ENCODE measurements at places on chromosomes 5 and 9.

- no peak for DNase-seq
These were observed 39.9 kb upstream of the IL17B start for GRCh38 chr5:149418910-149419531.

GRCh38 chr9:87713988-87714330 lies 12.0 kb upstream of the CTSL start:
- DNase-seq = no peak

DNA sequence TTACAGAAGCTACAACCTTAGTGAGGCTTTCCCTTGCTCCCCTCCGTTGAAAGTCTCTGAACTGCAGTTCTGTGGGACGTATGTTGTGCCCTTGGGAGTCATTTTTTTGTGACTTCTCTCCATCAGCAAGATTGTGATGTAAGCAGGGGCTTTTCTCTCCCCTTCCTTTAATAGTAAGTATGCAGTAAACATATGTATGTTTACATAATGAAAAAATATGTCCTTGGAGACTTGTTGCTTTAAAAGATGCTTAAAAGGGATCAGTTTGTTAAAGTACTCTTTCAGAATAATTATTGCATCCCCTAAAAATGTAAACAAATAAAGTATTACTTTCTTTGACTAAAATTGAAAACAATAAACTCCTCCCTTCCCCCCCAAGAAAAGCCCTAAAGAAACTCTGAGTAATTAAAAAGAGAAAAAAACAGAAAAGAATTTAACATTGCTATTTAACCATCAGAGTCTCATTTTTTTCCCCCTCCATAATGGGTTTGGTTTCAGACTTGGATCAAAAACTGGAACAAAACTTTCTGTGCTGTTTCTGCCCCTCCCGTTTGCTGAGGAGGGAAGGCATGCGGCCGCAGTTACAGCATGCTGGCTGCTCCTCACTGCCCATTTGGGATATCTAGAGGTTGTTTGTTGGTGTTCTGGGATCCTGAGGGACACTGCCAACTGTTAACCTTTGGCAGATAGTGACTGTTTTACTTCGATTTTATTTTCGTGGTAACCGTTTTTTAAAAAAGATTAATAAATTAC lies 40.2 kb downstream of the TRIO start:
- DNase-seq = no peak

GRCh38 chr5:143652108-143652700 lies 159.8 kb upstream of the HMHB1 start:
- no peak for DNase-seq

DNA sequence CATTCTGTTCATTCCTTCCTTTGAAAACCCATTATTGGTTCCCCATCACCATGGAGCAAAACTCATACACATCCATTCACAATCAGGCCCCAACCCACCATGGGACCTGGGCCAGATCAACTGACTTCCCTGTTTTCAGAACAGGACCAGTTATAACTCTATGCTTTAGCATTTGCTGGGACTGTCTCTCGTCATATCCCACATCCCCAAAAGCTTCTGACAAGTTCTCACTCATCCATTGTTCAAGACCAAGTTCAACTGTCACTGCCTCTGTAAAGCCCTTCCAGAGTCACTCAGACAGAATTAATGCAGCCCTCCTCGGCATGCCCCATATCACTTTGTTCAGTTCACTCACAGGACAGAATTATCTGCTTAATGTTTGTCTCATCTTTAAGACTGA lies 4.0 kb downstream of the FAM169A start:
- no peak for DNase-seq

DNA sequence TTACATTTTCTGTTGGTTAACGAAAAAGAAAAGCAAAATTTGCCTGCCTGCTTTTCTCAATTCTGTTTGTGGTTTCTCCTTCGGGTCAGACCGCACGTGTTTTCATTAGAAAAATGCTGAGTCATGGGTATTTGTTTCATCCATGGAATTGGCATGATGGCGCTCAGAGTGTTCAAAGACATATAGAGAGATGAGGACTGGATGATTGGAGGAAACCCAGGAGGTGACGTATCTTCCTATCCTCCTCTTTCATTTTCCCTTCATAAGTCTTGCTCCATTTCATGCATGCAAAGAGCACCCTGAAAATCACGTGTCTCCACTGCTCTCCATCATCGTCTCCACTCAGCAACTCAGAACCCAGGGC lies 353.8 kb upstream of the WWC1 start:
- DNase-seq = no peak

DNA sequence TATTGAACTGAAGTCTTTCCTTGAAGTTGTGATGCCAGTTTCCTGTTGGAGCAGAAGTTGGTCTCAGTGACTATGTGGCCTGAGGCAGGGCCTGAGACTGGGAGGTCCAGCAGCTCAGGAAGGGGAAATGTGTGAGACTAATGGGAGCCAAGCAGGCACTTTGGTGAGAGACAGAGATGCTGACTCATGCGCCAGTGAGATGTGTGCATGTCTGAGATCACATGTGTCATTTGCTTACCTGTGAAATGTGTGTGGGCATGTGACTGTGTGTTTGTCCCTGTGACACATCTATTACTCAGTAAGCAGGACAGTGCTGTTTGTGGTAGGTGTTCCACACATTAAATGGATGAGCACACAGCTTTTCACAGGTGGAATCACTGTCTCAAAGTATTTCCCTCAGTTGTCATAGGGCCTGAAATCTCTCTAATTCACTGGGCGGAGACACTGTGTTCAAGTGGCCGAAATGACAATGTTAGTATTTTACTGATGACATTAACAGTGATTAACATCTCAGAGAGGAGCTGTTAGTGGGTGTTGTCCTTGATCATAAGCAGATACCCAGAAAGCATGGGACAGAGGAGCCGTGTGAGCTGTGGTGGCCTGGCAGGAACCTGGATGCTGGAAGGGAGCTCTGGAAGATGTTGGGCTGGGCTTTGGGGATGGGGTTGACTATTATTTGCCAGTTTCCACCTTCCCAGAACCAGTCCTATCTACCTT lies 7.4 kb downstream of the NPR2 start:
- peak; percentile 37 for DNase-seq

DNA sequence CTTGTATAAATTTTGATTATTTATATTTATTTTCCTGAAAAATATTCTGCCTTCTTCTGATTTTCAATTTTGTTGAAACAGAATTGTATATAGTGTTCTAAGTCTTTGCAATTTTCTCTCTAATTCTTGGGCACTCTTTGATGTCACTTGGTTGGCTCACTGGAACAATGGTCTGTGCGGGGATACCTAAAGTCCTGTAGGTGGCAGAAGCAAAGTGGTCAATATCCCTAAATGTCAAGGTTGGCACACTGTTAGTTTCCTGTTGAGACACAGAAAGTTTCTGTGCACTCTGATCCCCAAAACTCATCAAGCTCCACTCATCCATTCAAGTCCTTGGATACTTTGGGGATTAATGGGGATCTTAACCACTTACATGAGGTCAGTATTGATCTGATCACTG lies 480.8 kb upstream of the CCNG1 start:
- DNase-seq = no peak

GRCh38 chr9:87359264-87359663 lies 138.4 kb upstream of the DAPK1 start:
- no peak for DNase-seq

DNA sequence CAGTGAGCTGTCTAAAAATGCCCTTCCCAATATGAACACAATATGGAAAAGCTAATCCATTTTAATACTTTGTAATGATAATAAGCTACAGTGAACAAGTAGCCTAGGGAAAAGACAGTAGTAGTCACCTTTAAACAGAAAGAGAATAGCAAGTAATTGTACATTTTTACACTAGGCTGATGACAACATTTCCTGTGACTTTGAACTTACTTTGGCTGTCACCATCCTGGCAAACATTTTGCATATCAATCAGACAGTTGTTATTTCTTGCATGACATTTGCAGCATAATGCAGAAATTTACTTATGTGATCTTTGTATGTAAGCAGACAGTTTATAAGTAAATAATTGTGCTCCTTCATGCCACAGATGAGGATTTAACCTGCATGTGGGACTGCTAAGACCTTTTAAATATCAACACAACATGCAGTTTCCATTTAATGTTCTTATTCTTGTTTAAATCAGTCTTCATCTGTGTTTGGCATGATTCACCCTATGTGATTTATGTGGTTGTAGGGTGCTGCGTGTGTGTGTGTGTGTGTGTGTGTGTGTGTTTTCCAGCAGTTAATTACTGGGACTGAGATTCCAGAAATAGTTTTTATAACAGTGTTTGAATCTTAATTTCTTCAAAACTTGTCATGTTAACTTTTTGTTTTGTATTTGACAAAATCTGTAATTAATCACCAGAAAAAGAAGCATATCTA lies 997.1 kb upstream of the ARRDC3 start:
- DNase-seq = no peak

DNA sequence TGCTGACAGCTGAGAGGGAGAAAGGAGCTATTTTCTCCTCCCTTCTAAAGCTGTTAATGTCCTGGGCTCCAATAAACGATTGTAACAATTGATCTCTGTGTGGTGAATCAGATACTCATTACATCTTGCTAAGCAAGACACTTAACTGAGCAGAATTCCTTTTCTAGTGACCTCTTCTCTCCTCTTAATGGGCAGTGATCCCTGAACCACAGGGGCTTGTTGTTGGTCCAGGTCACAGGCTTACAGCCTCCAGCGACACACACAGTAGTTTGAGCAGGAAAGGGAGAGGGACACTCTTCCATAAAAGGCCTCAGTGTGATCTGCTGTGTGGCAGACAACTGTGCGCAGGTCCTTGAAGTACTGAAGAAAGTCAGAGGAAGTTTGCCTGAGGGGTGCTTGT lies 58.5 kb upstream of the MYO10 start:
- no peak for DNase-seq

DNA sequence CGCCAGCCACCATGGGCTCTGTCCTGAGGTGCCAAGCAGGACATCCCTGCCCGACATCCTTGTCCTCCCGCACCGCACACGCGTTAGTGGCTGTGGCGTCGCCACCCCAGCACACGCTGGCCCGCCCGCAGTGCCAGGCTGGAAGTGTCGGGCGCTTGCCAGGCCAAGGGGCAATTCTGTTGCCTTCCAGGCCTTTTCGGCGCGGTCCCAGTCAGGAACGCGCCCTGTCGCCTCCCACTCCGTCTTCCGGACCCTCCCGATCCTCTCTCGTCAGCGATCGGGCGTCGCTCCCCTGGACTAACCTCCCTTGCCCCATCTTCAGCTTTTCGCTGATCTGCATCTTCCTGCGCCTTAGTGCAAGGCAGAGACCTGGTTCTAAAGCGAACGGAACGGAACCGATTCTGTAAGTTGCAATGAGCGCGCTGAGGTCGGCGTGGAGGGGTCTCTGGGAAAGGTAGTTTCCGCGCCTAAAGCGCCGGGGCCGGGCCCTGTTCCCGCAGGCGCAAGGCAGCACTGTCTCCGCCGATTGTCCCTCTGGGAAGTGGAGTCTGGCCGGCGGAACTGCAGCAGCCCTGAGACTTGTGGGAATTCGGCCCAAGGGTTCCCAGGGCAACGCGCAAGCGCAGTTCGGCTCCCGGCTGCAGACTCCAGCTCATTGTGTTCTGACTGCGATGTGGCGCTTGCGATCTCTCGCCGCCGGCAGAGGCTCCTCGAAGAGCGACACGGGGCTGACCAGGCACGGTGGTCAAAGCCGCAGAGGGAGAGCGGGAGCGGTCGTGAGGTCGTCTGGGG lies at the start of gene ZNF454:
Gene ZNF454, plus strand, starts transcription at position 630 of the 792 bp plus-strand sequence. CDS start 1,594 bp downstream, outside the sequence.
- peak; percentile 54 for DNase-seq

- no peak for DNase-seq
These were observed 106.3 kb downstream of the GDA start for GRCh38 chr9:72255569-72255968.

DNA sequence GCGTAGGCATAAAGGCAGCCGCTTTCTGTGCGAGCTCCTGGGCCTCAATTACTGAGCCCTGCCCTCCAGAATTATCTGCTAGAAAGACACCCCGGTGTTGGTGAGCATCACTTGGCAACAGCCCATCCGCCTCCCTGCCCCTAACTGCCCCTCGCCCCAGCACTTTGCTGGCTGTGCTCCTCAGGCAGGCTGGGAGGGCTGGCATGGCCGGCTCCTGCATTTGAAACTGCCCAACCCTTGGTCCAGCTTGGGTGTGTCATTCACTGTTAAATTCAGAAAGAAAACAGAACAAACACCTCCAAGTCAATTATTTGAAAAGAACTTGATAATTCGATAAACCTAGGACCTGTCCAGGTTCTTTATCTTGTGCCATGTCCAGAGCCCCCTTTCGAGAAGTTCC lies 334.2 kb downstream of the IRX2 start:
- DNase-seq = no peak

DNA sequence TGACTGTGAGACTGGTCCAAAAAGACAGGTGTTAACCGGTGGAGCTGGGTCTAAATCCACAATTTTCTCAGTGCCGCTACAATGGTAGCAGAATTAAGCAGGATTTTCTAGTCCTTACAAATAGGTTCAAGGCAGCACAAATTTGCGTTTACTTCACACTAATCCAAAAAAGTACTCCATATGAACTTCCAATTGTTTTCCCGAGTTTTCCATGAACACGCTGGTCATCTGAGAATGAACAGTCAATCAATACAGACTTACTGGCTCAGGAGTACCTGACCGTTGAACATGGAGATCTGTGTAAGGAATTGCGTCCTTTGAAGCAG lies 709 bp downstream of the SLC35D2 start:
- no peak for DNase-seq

GRCh38 chr5:16819522-16820167 lies 116.4 kb downstream of the MYO10 start:
- peak; percentile 69 for DNase-seq

- DNase-seq = no peak
These were observed 8.5 kb downstream of the SPOCK1 start for GRCh38 chr5:137490591-137490990.
